ENCODE measurements at places on chromosomes 12 and 14.

GRCh38 chr14:103318750-103319419 lies 15.2 kb upstream of the EIF5 start:
- DNase-seq: no peak

- DNase-seq: no peak
These were observed 134.9 kb upstream of the FRMD6 start for GRCh38 chr14:51516706-51517395.

DNA sequence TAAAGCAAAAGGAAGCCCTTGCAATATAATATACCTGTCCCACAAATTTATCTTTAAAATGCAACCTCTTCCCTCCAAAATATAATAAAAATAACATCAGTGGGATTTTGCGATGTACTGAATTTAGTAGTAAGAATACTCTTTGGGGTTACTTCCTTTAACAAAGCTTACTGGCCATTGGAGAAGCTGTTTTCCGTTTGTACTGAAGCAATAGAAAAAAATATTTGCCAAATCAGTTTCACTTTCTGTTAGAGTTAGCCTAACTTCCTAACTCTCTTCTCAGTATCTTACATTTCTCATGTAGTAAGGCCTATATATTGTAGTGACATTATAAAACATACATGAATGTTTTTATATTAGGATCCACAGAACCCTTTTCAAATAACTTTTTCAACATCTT lies 3.7 kb downstream of the MAX start:
- no peak for DNase-seq

- no peak for DNase-seq
These were observed 4.4 kb downstream of the VDR start for GRCh38 chr12:47900131-47901062.

DNA sequence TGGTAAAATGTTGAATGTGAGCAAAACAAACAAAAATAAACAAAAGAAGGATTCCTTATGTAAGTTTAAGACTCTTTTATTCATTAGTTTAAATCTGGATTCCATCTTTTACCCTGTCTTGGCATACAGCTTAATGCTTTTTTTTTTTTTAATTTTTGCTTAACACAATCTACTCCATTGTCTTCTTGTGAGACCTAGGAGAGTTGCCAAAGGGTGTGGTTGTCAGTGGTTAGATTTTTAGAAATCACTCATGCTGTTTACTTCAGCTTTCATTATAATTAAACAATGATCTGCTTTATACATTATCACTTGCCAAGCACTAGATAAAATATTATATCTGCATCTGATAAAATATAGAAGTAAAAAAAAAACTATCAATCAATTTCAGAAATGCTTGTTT lies 77.7 kb upstream of the KITLG start:
- no peak for DNase-seq

DNA sequence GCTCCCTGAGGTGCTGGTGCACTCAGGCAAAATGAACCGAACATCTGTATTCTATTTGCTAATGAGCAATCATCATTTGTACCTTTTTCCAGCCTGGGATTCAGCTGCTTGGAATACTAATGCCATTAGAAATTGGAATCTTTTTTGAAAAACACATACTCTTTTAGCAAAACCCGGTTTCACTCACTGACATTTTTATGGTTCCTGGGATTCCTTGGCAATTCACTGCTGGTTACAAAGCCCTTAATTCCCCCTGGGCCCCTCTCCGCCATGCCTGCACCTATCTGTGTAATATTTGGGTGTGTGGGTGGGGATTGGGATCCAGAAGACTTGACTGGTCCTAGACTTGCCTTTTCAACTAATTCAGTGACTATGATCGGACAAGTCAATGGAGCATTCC lies 199.1 kb downstream of the FOXN3 start:
- DNase-seq: no peak

GRCh38 chr12:79373896-79374499 lies 316.8 kb downstream of the PAWR start:
- DNase-seq: no peak

- no peak for DNase-seq
These were observed 7.3 kb downstream of the HOXC5 start for GRCh38 chr12:54040148-54040494.

DNA sequence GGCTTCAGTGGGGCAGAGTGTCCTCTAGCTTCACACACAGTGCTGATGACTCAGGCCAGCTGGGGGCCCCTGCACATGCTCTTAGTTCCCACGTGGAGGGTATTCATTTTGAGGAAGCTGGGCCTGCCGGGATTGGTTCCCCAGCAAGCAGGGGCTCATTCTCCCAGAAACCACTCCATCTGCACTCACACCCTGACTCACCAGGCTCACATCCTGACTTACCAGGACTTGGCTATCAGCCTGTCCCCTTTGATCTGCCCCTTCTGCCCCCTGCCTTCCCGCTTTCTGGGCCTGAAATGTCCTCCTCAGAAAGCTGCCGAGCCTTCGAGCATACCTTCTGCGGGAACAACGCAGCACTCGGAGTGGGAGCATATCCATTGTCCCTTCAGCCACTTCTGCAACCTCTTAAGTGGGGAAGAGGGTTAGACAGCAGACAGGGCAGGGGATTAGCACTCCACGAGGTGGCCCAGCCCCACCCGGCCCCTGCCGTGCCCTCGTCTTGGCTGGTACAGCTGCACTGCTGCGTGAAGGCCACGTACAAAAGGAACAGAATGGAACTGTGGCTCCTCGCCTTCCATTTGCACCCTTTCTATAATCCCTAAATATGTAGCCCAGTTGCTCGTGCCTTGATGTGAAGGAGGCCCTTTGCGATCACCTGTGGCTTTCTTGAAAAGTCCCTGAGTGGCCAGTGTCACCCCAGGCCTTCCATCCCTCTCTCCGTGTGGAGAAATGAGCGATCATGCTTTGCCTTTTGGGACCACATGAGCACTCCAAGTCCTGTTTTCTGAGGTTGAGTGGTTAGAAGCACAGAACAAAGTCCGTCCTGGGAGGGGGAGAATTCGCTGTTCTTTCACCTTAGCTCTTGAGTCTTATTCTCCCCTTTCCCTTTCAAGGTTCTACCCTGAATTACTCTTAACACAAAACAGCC lies 26.1 kb downstream of the TPCN1 start:
- no peak for DNase-seq

DNA sequence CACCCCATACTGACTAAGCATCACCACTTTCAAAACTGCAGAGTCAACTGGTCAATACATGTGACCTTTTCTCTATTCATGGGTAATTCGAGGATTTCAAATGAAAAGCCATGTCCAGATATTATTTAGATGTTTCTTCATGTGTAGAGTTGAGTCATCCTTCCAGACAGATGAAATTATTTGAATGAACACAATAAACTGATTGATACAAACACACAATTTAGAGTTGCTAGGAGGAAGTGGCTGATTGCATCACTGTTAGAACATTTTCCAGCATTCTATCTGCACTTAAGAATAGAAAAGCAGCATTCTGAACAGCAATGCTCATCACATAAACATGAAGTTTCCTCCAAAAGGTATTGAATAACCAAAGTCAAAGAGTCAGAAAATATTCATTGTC lies 273.5 kb upstream of the SOX5 start:
- DNase-seq: peak; percentile 20

DNA sequence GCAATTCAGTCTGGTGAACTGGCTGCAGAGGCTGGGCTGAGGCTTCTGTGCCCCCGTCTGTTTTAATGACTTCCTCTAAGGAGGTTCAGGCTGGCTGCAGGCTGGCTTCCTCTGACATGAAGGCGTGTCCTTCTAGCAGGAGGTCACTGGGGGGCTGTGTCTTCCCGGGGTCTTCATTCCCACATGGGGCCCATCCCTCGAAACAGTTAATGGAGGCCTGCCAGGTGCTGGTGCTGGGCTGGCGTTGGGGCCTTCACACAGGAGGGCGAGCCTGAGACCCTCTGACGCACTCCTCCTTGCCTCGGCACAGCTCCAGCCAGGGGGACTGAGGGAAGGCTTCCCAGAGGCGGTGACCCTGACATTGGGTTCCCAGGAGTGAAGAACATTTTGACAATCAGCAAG lies 57.7 kb upstream of the DLK1 start:
- DNase-seq: no peak

GRCh38 chr14:24913021-24913420 lies 136.9 kb downstream of the STXBP6 start:
- DNase-seq: no peak

DNA sequence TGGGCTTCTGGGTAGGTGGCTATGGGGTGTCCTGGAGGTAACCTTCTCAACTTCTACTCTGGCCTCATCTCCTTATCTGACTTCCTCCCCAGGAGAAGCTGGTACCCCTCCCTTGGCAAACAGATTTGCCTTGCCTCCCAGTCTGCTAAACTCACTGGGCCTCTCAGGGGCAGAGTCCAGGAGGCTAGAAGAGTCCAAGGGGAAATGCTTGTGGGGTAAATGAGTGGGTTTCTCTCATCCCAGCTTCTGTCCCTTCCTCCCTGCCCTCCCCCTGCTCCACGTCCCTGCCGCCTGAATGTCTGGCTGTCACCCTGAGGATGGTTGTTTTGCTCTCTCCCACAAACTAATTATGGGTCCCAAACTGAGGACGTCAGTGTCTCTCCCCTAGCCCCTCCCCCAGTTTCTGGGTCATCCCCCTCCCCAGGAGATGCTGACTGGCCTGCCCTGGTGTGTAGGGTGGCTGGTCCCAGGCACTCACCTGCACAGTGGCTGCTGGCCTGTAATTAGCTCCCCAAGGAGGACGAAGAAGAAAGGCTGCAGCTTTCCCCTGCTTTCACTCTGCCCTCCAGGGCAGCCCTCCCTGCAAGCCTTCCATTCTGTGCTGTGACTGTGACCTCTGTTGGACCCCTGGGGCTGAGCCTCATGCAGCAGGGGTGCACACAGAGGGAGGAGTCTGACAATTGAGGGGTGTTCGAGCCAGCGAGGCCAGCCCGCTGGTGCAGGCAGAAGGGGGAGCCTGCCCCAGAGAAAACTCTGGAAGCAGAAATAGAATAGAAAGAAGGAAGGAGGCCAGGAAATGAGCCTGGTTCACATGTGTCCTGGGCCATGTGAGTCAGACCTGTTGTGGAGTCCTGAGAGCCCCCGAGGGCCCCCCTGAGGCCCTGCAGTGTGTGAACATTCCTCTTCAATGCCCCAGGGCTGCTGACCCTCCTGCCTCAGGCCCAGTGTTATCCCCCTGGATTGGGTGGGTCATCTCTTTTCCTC lies at the start of gene LRP1-AS:
TSS of gene LRP1-AS (minus strand) at position 659 of the 984 bp plus-strand sequence.
- no peak for DNase-seq

DNA sequence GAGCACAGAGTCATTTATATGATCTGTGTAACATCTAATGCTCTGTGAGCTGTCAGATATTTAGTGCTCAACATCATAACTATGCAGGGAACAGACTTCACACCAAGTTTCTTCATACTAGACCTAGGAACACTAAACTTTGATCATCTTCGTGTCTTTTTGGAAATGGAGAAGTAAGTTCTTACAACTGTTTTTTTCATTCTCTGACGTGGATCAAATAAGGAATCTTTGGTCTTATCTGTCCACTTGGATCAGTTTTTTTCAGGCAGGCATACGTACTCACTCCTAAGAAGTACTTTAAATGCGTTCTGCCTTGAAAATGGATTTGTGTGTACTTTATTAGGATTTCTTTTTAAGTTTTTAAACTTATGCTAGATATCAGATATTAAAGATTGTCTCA lies 191.0 kb downstream of the FBXL14 start:
- no peak for DNase-seq

GRCh38 chr12:115385141-115385540 lies 701.2 kb upstream of the TBX3 start:
- DNase-seq: no peak

- DNase-seq: no peak
These were observed 74.6 kb upstream of the MYF6 start for GRCh38 chr12:80632835-80633234.

GRCh38 chr14:22472935-22473854 lies 115.8 kb downstream of the DAD1 start:
- no peak for DNase-seq

DNA sequence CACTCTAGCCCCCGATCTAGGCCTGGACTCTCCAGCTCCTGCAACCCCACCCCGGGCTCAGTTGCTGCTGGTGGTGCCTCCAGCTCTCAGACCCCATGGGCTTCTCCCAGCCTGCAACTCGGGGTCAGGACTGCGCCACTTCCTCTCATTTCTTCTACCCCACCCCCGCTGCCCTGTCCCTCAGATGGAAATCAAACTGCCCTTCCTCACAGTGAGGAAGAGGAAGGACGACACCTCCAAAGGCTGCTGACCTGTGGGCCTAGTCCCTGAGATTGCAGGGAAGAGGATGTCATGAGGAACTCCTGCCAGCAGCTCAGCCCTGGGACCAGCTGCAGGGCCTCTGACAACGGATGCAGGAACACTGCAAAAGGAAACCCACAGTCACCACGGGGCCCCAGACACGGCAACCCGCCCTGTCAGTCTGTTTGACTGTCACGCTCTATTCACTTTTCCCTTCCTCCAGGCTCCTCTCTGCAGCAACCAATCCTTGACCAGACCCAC lies 29.3 kb upstream of the PNMA1 start:
- DNase-seq: no peak

- no peak for DNase-seq
These were observed 1954.6 kb upstream of the FLRT2 start for GRCh38 chr14:83575301-83575700.
